ENCODE measurements at places on chromosomes 13 and 19.

DNA sequence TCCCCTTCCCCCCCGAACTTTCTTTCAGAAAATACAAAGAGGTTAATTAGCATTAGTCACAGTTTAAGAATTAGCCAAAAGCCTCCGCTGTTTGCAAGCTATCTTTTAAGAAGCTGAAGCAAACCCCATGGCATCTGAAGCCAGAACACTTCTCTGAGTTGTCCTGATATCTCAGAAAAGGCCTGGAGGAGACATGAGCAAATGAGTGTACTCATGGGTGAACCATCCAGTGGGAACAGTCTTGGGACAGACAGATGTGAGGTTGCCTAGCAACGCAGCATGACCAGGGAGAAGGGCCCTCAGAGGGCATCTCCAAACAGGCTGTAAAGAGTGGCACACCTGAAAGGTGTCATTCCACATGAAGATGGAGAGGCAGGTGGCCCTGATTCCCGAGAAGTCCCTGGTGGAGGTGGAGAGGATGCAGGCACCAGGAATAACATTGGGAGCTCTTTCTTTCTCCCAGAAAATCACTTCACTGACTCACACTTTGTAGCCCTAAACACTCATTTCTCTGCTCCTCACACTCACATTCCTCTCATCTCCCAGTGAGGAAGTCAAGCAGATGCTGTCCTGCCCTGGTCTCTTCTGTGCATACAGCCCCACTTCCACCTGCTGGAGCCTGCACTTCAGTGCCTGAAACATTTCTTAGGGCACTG, 87.0 kb upstream of the TSHZ3 start:
- H3K4me1 ChIP-seq = peaks cover 7% of the 10 kb centered on the region
- H3K27me3 ChIP-seq = peaks cover 3% of the 10 kb centered on the region
- no peak overlapping the region for H3K27ac ChIP-seq
- no peak for DNase-seq

DNA sequence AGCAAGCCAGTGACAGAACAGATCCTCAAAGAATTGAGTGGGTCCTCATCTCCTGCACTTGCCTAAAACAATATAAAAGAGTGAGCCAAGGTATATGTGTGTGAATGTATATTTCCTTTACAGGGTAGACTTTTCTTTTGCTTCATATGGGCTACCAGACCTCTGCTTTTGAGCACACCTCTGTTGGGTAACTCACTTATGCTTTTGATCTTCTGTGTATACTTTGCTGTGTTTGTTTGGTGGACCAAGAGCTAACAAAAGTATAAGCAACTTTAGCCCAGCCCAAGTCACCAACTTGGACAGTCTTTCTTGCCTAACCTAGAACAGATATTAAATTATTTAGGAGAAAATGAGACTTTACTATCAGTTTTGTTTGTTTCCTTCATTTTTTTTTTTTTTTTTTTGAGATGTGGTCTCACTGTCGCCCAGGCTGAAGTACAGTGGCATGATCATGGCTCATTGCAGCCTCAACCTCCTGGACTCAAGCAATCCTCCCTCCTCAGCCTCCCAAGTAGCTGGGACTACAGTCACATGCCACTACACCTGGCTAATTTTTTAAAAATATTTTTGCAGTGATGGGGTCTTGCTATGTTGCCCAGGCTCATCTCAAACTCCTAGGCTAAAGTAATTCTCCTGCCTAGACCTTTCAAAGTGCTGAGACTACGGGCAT, 513.1 kb downstream of the DCT start:
- H3K4me3 ChIP-seq = no peak overlapping the region
- no peak overlapping the region for H3K27ac ChIP-seq
- H3K4me1 ChIP-seq = peaks cover 17% of the 10 kb centered on the region
- no peak for DNase-seq
- no peaks in the 10 kb centered on the region for H3K27me3 ChIP-seq

- no peak overlapping the region for H3K4me3 ChIP-seq
- peaks cover 5% of the 10 kb centered on the region for H3K4me1 ChIP-seq
- H3K27me3 ChIP-seq = no peaks in the 10 kb centered on the region
- no peaks in the 10 kb centered on the region for H3K36me3 ChIP-seq
Observed at GRCh38 chr13:109331898-109332297, 454.5 kb downstream of the IRS2 start.

- DNase-seq = peak; percentile 23
- no peak overlapping the region for H3K27ac ChIP-seq
- peaks cover 6% of the 10 kb centered on the region for H3K36me3 ChIP-seq
- no peaks in the 10 kb centered on the region for H3K27me3 ChIP-seq
- H3K4me3 ChIP-seq = no peak overlapping the region
- no peaks in the 10 kb centered on the region for H3K4me1 ChIP-seq
Observed at GRCh38 chr19:43560687-43561086, 14.6 kb downstream of the XRCC1 start.

- no peak for DNase-seq
- no peaks in the 10 kb centered on the region for H3K27me3 ChIP-seq
- peaks cover 10% of the 10 kb centered on the region for H3K4me1 ChIP-seq
- no peak overlapping the region for H3K27ac ChIP-seq
- no peak overlapping the region for H3K4me3 ChIP-seq
Observed at GRCh38 chr13:55160867-55161266, 1979.9 kb upstream of the PRR20A start.

Data from WTC11 (cell line).